Effector memory CD4-positive, alpha-beta T cell (primary cell): ENCODE measurements at places on chromosomes 5 and 9.

DNA sequence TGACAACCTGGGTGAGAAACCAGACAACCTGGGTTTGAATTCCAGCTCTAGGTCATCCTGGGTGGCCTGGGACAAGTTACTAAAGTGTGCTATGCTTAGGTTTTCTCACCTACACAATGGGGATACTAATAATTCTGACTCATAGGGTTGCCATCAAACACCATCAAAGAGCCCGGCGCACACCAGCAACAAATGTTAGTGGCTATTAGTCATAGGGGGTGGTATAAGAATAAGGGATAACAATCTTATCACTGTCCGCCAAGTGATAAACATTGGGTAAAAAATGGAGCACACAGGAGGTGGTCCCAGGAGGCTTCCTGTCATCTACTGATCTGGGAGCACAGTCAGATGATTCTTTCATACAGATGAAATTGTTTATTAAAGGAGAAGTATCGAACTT lies 61.4 kb upstream of the AFAP1L1 start:
- no peaks in the 10 kb centered on the region for H3K27me3 ChIP-seq
- no peak overlapping the region for H3K27ac ChIP-seq
- no peaks in the 10 kb centered on the region for H3K4me1 ChIP-seq

DNA sequence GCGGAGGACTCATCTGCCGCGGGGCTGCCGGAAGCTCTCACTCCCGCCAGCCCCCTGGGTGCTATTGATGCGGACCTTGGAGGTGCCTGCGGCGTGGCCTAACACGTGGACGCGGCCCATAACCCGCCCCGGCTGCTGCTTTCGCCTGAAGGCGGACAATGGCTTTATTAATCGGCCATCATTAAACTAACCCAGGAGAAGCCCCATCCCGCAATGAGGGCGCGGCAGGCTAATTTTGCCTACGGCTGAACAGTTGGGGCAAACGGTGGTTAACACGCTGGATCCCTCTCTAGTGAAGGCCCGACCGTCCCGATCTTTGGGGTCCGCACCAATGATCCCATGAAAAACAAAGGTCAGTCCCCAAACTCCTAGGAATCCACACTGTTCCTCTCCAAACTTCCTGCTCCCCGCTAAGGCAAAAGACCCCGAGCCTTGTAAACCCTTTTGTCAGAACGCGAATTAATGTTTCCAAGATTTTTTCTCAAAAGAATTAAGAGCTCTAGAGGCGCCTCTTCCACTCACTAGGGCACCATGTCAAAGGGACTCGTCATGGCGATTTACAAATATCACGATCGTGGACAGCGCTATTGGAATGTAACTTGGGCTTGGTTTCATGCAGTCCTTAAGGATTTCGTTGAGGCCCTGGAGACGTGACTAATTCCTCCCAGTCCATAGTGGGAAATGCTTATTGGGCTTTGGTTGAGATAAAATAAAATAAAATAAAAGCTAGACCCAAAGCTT lies 193.1 kb downstream of the MEF2C start:
- no peak for DNase-seq
- H3K27ac ChIP-seq, result no peak overlapping the region
- no peak overlapping the region for H3K4me3 ChIP-seq
- H3K4me1 ChIP-seq, result peaks cover 11% of the 10 kb centered on the region

DNA sequence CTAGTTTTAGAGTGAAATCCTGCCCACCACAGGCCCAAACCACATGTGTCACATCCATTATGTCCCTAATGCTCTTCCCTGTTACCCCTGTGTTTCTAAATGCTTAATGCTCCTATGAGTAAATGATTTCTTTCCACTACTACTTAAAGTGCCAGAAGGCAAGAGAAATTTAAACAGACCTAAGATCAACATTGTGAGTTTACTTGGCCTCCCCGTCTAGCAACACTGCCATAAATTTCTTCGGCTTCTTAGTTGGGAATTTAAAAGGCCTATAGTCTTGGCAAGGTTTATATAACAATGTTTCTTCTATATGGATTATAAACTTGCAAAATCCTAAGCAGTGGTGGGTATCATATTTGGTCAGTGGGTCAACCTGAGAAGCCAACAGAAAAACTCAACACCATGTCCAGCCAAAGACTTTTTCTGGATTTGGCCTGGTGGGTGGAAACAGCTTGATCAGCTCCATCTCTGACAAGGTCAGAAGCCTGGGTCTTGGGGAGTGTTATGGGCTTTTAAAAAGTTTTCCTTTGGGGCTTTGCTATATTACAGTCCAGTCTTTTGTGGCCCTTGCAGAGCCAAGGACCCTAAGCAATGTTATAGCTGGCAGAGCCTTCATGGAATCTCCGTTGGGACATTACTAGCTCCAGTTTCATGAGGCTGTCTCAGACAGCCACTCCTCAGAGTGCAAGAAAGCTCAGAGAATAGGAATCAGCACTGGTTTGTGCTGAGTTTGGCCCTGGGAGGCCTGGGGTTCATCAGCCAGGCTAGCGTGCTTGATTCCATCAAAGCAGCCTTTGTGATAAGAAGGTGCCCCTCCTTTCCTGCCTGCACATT lies 119.8 kb downstream of the PRDM6 start:
- no peaks in the 10 kb centered on the region for H3K36me3 ChIP-seq
- no peak overlapping the region for H3K27ac ChIP-seq
- H3K4me1 ChIP-seq, result no peaks in the 10 kb centered on the region
- DNase-seq, result no peak

- no peaks in the 10 kb centered on the region for H3K27me3 ChIP-seq
- no peak overlapping the region for H3K27ac ChIP-seq
- no peaks in the 10 kb centered on the region for H3K4me1 ChIP-seq
- H3K36me3 ChIP-seq, result no peaks in the 10 kb centered on the region
Measured at GRCh38 chr5:24059006-24059405, 551.6 kb downstream of the PRDM9 start.

GRCh38 chr5:59863777-59864176 lies 29.7 kb downstream of the PDE4D start:
- no peak overlapping the region for H3K27ac ChIP-seq
- DNase-seq, result no peak
- no peak overlapping the region for H3K4me3 ChIP-seq
- H3K27me3 ChIP-seq, result no peaks in the 10 kb centered on the region
- no peaks in the 10 kb centered on the region for H3K36me3 ChIP-seq
- H3K4me1 ChIP-seq, result no peaks in the 10 kb centered on the region

- no peak overlapping the region for H3K4me3 ChIP-seq
- H3K36me3 ChIP-seq, result no peaks in the 10 kb centered on the region
- no peaks in the 10 kb centered on the region for H3K27me3 ChIP-seq
- no peaks in the 10 kb centered on the region for H3K4me1 ChIP-seq
- DNase-seq, result no peak
Measured at GRCh38 chr9:129290606-129291005, 112.5 kb upstream of the IER5L start.

DNA sequence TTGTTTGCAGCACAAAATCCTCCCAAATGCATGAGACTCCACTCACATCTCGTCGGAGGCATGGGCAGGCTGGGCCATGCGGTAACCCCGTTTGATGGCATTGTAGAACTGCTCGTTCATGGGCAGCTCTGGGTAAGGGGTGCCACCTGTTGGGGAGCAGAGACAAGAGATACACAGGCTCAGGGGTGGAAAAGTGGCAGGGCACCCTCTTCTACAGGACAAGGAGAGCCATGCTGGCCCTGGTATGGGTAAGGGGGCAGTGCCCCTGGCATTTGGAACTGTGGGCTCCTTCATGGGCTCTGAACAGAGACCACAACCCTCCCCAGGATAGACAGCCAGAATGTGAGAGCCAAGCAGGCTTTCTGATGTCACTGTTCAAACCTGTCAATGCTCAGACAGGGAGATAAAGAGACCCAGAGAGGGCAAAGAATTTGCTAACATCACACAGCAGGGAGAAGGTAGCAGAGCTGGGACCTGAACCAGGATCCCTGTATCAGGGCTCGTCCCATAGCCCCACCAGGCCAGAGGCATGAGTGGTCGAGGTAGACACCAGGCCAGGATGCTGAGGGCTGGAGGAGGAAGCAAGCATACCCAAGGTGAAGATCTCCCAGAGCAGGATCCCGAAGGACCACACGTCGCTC lies 33.2 kb upstream of the CSF1R start:
- no peak for DNase-seq
- no peaks in the 10 kb centered on the region for H3K36me3 ChIP-seq
- H3K4me3 ChIP-seq, result no peak overlapping the region
